NCI-H1436 (cell line): ENCODE measurements at places on chromosomes 7 and 10.

GRCh38 chr10:118735294-118735693 is 19.5 kb downstream of the CACUL1 start:
- no peak for DNase-seq

DNA sequence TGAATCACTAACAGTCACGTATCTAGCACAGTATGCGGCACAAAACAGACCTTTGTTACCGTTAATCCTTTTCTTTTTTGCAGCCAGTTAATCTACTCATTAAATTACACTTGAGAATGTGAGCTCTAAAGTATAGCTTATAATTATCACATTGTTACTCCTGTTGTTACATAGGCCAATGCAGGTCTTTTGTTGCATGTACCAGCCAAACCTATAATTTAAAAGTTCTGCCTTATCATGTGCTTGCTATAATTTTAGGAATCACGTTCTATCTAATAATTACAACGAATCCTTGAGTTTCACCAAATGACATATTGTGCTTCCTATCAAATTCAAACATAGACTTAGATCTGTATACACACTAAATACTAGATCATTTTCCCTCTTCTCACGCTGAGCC is 245.1 kb downstream of the DGKI start:
- DNase-seq = peak; percentile 32

GRCh38 chr10:104309980-104310978 is 28.0 kb downstream of the ITPRIP start:
- no peak for DNase-seq

DNA sequence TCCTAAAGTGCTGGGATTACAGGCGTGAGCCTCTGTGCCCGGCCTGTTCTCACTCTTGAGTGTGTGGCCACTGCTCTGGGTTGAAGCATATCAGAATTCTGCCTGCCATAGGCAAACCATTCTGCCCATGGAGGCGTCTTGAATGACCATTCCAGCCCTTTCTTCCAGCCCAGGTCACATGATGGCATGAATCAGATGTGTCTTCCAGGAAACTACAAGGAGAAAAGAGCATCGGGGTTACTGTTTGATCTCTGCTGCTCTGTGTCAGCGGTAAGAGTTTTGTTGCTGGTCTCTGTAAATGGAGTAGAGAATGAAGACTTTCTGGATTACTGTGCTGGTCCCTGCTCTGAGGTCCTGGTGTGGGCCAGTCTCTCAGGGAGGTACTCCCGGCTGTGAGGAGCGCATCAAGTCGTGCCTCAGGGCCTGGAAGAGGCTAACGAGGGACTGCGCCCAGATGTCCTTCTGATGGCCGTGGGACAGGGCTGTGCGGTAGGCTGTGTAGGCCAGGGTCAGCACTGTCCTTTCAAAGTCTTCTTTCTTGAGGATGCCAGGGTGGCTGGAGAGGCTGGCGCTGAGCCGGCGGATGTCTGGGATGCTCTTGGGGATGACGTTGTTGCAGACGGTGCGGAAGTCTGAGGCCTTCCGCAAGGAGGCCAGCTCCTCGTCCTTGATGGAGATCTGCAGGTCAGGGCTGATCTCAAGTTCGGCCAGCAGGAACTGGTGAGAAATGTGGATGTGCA is 5.8 kb upstream of the SLC13A4 start:
- DNase-seq = no peak

DNA sequence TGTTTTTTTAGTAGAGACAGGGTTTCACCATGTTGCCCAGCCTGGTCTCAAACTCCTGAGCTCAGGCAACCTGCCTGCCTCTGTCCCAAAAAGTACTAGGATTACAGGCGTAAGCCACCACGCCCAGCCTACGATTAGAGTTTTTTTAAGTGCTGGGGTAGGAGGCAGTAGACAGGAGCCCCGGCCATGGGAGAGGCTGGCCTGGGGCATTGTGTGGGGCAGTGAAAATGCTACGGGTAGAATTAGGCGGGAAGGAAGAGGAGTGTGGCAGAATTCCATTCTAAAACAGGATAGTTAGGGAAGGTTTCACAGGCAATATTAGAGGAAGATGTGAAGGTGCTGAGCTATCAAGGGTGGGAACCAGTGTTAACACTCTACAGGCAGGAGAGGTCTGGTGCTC is 31.3 kb upstream of the FXYD4 start:
- no peak for DNase-seq

DNA sequence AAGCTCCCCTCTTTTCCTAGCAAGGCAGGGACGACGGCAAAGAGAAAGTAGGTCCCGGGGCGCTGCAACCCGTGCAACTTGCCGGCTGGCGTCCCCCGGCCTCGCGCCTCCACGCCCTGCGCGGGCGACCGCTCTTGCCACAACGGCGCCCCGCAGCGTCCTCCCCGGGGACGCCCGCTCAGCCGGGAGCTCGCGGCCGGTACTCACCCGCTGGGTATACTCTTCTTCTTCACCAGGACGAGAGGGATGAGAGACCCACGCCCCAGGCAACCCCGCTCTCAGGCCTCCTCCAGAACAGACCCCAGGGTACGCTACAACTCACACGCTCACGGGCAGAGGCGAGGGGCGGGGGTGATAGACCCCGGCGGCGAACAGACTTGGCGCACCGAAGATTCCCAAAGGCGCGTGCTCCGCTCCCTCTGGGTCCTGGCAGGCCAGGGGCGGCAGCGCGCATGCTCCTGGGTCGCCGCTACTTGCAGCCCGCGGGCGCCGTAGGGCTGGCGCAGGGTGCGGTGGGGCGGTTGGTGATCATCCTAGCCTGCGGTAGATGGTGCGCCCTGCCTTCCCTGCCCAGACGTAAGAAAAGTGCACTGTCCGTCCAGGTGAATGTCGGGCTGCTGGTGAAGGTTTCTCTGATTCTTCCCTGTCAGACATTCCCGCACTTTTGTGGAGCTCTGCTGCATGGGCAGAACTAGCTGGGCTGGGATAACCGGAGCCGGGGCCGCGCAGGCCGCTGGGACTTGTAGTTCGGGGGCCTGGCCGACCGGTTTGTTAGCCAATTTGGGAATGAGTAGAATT is at the start of gene CC2D2B:
Gene CC2D2B, plus strand, starts transcription at position 520 of the 798 bp plus-strand sequence. CDS start 3,349 bp downstream, outside the sequence.
- peak; percentile 45 for DNase-seq

DNA sequence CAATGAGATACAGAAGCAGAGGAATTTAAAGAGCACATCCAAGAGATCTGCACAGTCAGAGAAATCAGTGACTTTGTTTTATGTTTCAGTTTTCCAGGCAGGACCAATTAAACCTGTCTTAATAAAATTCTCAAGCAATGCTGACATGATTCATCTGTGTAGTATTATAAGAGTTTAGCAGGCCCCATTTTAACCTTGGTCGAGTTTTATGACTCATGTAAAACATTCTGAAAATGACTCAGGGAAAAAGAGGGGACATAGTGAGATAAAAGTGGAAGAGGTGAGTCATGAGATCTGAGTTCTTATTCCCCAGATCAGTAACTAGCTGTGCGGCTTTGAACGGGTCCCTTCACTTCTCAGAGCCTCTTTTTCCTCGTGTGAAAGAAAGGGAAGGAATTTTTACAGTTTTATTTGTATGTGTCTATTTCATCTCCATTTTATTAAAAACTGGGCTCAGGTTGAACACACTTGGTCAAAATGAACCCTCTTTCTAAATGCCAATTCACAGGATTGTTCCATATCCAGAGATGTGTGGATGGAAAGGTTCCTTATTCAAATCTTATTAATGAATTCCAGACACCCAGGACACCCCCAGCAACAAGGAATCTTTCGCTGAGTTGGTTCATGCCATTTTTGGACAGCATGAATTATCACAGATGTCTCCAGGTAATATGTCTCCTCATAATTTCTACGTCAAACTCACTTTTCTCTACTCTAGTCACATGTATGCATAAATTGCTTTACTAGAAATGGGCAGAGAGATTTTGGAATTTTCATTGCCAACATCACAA is 143.2 kb downstream of the JAZF1 start:
- DNase-seq = no peak

GRCh38 chr7:89223900-89224395 is 428.4 kb upstream of the TEX47 start:
- DNase-seq = no peak

DNA sequence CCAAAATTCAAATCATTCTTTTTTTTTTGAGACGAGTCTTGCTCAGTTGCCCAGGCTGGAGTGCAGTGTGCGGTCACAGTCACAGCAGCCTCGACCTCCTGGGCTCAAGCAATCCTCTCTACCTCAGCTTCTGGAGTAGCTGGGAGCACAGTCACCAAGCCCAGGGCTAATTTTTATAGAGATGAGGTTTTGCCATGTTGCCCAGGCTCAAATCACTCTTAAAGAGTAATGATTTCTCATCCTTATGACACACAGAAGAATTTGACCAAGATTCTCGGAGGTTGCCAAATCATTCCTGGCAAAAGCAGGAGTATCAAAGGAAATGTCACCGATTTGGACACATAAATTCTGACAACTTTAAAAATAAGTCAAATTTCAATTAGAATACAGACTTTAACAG is 39.1 kb downstream of the SIRT1 start:
- no peak for DNase-seq

DNA sequence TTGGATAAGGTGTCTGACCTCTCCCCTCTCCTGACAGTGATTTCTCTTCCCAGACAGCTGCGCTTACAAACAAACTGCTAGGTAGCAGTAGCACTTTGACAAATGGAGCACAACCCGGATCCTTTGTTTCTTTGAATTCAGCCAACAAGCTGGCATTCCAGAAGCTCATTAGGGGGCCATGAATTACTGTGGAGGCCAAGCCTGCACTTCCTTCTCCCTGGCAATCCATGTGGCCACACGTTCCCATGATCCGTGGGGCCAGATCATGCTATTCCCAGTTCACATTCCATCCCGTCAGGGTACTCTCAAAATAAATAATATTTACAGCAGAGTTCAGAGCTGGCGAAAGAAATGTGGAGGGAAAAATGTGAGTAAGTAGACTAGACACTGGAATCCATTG is 172.4 kb downstream of the PRPF18 start:
- DNase-seq = no peak

DNA sequence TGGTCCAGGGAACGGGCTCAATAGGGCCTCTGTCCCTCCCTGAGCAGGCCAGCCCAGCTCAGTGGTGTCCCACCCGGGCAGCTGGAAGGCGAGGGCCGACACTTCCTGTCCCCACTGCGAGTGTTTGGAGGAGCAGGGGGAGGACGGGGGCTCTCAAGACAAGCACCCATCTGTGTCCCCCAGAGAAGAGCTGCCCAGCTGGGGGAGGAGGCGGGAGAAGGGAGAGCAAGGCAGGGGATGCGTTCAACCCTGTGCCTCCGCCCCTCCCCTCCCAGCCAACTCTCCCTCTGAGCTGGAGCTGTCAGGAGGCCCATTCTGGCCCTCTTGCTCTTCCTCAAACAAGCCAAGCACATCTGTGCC is 35.7 kb downstream of the ZCCHC24 start:
- no peak for DNase-seq

GRCh38 chr7:74290981-74291441 is 1.8 kb downstream of the CLIP2 start:
- DNase-seq = no peak

DNA sequence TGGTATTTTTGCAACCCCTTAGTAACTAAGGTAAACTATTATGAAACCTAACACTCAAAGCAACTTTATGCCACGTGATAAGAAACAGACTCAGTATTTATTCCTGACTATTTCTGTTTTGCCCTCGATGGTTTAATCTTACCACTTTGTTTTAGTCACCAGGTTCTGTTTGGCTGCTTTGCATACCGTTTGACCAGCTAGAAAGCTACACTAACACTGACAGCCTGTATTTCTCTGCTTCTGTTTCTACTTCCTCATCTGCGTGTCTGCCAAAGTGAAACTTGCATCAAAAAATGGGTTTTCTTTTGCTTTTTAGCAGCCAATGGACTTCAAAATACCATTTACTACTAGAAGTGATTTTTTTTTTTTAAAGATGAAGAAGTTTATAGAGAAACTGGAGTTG is 802.5 kb downstream of the GRM8 start:
- DNase-seq = no peak

DNA sequence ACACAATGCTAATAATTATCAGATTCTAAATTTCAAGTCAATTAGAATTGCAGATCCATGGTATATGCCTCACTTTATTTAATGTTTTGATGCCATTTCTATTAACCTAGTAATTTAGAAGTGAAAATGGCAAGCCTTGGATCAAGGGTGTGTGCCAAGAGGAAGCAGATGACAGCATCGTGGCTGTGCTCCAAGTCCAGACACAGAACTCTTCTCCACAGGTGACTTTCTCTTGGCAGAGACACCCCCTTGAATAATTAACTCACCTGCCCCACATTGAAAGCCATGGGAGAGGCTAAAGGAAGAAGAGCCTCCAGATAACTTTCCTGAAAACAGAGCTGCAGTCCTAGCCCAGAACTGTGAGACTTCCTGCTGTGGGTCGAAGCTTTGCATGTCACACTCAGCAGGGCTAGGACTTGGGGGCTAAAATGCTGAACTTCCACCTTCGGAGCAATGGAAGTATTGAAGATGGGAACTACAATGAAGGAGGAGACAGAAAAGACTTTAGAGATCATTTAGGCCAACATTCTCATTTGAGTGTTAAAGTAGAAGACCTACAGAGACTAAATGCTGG is 996 bp upstream of the C10orf90 start:
- DNase-seq = no peak

DNA sequence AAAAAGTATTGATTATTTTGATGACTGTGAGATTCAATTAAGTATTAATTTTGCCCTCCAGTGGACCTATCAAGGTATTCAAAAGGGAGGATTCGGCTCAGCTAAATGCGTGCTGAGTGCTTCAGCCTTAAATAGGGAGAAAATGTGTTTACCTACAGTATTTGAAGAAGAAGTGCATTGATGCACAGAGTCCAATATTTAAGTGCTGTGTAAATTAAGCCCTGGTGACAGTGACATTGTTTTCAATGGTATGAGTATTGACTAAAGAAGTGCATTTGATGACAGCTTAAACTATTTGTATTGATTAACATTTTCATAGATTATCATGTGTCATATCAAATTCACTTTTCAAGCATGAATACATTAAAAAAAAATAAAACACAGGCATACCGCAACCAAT is 106.6 kb downstream of the POU6F2 start:
- peak; percentile 12 for DNase-seq

- no peak for DNase-seq
Observed at GRCh38 chr7:131021460-131021859, 287.5 kb upstream of the KLF14 start.

- DNase-seq = no peak
Observed at GRCh38 chr10:13808556-13809391, 222.0 kb downstream of the PRPF18 start.

GRCh38 chr7:128322040-128322643 is 21.6 kb downstream of the RBM28 start:
- no peak for DNase-seq

- DNase-seq = no peak
Observed at GRCh38 chr10:88911851-88912250, 31.8 kb downstream of the STAMBPL1 start.
